ENCODE measurements at places on chromosomes 7 and 10.

DNA sequence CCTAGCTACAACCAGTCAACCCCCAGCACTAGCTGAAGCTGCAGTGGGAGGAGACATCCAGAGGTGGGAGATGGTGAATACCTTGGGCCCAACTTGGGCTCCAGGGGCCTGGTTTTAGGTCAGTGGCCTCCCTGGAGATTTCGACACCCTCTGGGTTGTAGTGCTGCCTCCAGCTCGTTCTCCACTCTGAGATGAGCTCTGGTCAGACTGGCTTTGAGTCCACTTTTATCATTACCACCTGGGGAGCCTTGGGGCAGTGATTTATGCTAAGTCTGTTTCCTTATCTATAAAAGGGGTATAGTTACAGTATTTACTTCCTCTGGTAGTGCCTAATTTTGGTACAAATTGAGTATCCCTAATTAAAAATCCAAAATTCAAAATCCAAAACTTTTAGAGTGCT, 22.8 kb downstream of the PPIA start:
- no peak for DNase-seq

- no peak for DNase-seq
Measured at GRCh38 chr10:14528450-14528849, 197.7 kb upstream of the FRMD4A start.

- no peak for DNase-seq
Measured at GRCh38 chr7:114413761-114414155, 857 bp upstream of the FOXP2 start.

GRCh38 chr10:44418637-44419036, 33.7 kb upstream of the CXCL12 start:
- no peak for DNase-seq

GRCh38 chr10:86299562-86299961, 67.0 kb downstream of the GRID1 start:
- DNase-seq: no peak

GRCh38 chr7:83280671-83281070, 118.0 kb upstream of the PCLO start:
- DNase-seq: no peak

GRCh38 chr10:16505161-16505560, 16.5 kb downstream of the C1QL3 start:
- no peak for DNase-seq

GRCh38 chr7:36784991-36785940, 61.0 kb upstream of the AOAH start:
- peak; percentile 27 for DNase-seq

- DNase-seq: no peak
Measured at GRCh38 chr10:101767966-101768790, 7.7 kb downstream of the FGF8 start.

DNA sequence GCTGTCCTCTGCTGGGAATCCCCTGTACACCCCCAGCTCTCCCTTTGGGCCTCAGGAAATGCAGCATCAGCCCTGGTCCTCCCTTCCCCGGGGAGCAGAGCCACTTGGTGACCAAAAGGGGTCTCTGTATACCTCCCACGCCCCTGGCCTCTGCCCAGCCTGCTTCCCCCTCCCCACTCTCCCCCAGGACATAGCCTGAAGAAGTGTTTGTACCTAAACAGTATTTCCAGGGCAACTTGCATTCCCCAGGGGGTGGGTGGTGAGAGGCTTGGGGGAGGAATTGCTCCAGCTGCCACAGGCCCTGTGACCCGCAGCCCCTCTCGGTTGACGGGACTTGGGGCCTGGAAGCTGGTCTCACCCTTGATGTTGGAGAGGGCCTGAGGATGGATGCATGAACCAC, 39.3 kb downstream of the TMEM270 start:
- DNase-seq: no peak

DNA sequence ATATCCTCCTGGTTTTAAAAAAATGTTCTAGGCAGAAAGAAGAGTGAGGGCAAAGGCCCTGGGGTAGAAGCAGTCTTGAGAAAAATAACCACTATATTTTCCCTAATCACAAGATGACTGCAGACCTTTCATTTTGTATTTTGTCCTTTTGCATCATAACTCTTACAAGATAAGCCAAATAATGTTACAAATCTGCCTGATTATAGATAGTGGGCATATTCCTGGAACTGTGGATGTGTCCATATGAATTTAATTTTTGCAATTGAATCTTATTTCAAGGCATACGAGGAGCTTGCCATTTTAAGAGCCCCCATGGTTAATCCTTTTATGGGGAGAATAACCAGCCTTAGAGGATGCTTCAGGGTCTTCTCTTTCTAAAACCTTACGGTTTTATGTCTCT, 102.7 kb downstream of the ADRA2A start:
- no peak for DNase-seq

DNA sequence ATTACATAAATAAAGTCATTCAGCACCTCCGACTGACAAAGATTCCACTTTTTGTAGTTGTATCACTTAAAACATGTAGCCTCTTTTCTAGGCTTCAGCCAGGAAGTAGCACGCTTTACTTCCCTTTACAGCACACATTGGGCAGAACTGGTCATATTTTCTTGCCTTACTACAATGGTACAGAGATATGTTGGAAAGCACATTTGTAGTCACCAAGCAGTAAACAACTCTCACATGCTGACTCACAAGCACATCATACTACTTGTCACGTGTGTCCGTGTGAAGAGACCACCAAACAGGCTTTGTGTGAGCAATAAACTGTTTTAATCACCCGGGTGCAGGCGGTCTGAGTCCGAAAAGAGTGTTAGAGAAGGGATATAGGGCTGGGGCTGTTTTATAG, 1071.8 kb downstream of the DNAJB9 start:
- no peak for DNase-seq

DNA sequence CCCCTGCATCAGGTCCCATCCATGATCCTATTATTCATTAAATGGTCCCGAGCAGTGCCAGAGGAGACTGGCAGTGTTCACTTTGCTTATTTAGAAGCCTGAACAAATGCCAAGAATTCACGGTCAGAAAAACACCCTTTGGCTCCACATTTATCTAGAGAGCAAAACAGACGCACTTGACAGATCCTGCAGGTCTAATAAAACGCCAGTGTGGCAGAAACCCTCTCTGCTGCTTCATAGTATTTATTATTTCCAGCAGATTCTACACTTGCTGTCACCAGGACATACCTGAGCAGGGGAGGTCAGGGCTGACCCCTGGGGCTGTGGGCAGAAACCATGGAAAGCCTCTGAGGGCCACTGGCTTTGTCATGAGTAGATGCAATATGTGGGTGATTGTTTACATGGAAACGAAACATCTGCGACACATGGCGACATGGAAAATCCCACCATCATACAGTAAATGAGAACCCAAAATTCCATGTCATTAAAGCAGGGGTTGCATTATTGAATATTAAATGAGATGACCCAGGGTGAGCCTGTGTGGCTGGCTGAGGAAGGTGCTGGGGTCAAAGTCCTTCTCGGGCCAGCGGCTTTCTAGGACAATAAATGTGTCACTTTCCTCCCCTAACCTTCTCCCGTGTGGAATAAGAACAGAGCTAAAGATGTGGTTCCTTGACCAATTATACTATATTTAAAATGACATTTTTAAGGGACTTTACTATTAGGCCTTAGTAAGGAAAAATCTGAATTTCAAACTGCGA, 205.9 kb upstream of the SVIL start:
- no peak for DNase-seq

All from activated naive CD4-positive, alpha-beta T cell (primary cell).